ENCODE measurements at places on chromosomes 7 and 10.

DNA sequence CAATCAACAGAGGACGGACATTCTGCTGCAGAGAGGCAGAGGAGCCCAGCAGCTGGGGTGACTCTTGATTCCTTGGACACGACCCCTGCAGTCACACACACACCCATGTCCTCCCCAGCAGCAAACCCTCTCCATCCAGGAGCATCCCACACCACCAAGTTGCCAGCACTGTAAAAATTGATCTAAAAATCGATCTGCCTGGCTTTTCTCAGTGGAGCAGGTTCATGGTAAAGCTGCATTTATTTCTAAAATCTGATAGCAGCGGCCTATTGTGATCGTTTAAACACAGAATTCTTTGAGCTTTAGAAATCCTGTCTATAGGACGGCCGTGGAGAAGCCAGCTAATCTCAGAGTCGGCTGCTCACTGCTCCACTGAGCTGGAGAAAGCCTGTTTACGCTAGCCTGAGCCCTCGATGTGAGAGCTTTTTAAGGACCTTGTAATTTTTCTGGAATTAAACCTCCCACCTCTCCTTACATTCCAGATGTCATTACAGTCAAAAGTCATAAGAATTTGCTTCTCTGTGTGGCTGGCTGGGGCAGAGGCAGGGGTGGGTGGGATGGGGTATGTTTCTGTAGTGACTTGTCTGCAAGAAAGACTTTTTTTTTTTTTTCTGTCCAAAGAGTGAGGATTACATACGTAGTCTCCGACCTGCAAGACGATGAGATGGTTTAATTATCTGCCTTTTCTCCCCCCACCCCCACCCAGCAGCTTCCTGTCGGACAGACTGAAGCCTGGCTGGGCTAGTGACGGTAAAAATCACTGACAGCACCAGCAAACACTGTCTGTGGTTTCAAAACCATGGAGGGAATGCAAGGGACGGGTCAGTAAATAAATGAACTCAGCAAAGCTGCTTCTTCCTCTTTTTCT, 31.6 kb downstream of the TRIM8 start:
- DNase-seq = no peak

- DNase-seq = no peak
These were observed 28.7 kb downstream of the DGKI start for GRCh38 chr7:137818036-137818435.

DNA sequence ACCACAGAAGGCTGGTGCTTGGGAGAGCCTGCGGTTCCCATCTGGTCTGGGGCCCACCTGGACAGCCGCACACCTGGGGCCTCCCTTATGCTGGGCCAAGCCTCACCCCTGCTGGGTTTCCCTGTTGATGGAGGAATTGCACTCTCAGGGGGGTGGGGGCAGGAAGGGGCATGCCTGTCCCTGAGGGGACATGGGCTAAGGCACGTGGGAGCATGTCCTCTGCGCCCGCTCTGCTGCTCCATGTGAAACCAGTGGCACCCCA, 43.4 kb downstream of the OAT start:
- DNase-seq = no peak

- no peak for DNase-seq
These were observed 549.4 kb upstream of the C7orf33 start for GRCh38 chr7:148041156-148041555.

DNA sequence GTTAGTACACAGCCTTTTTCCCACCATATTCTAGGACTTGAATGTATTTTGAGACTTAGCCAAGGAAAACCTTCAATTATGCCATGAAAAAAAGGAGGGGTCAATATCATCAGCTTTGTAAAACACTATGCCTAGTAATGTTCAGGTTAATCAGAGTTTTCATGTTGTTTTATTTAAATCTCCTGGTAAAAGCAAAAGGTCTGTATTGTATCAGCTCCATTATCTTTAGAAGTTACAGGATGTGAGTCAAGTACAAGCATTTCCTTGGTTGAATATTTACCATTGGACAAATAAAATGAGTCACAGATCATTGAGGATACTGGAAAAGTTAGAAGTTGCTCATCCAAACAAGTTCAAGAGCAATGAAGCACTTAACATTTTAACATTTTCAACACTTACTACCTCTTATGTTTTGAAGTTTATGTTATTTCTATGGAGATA, 89.9 kb upstream of the CAPZA2 start:
- no peak for DNase-seq

- no peak for DNase-seq
These were observed 65.4 kb downstream of the CDK14 start for GRCh38 chr7:90661290-90662151.

GRCh38 chr7:148589640-148590039, 926 bp upstream of the C7orf33 start:
- DNase-seq = no peak

DNA sequence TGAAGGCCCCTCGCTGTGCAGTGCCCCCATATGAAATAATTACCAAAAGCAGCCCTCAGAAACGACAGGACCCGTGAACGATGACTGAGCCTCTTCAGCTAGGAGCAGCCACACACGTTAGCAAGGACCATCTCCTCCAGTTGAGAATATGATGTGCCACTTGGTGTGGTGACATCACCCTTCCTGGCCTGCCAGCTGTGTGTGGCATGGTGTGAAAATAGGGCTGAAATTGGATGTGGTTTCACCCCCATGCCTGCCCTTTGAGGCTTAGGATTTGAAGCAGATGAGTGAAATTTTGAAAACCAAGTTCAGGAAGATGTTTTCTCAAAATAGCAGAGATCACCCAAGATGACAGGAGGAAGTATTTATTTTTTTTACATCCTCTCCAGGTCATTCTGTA, 49.1 kb upstream of the BTBD16 start:
- DNase-seq = no peak

- no peak for DNase-seq
These were observed 180.1 kb downstream of the PON1 start for GRCh38 chr7:95144256-95144655.

GRCh38 chr10:69377191-69377590, 39.5 kb downstream of the TACR2 start:
- DNase-seq = no peak

DNA sequence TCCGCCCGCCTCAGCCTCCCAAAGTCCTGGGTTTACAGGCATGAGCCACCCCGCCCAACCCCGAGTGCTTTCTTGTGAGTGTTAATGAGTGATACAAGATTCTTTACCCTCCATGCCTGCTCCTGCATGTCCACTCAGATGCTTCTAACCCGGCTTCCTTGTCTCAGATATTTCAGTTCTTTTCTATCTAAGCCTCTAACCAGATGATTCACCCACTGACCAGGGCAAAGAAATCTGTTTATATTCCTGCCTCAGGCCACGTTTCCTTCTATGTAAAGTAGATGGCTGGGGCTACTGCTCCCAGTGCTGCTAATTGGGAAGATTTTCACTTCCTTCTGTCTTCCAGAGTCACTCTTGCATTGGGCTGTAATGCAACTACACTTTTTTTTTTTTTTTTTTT, 395.1 kb upstream of the ANKRD30A start:
- no peak for DNase-seq

DNA sequence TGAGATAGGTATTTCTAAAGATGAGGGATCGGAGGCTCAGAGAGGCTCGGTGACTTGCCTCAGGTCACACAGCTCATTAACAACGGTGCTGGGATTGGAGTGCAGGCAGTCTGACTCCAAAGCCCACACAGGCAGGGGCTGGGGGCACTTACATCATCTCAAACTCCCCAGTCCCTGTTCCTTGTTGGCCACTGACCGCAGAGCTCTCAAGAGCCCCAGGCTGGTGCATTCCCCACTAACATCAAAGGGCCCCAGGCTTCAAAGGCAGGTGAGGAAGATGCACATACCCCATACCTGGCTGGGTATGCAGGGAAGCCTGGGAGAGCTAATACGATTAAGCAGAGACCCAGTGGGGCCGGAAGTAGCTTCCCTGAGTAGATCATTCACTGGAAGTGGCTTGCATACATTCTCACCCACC, 13.7 kb upstream of the NODAL start:
- no peak for DNase-seq

DNA sequence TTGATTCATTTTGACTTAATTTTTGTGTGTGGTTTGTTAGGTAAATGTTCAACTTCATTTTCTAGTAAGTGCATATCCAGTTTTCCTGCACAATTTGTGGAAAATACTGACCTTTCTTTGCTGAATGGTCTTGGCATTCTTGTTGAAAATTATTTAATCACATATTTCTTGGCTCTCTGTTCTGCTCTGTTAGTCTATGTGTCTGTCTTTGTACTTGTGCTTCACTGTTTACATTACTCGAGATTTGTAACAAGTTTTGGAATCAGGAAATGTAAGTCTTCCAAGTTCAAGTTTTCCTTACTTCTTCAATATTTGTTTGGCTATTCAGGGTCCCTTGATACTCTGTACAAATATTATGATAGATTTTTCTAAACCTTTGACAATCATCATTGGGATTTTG, 838.2 kb upstream of the POM121L12 start:
- DNase-seq = no peak

DNA sequence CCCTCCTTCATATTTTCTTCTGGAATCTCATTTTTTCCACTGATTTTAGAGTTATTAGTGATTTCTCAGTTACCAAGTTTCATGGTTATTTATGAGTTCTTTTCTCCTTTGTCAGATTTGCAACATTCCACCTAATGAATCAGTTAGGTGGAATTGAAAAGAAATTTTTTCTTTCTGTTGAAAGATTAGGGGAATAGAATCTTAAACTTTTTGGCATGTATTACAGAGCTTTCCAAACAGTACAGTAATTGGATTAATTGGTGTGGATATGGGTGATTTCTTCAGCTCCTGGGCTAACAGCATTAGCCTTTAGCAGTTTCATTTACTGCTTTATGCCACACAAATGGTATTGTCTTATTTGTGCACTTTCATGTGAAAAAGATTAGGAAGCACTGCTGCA, 17.0 kb downstream of the STAM start:
- DNase-seq = no peak

DNA sequence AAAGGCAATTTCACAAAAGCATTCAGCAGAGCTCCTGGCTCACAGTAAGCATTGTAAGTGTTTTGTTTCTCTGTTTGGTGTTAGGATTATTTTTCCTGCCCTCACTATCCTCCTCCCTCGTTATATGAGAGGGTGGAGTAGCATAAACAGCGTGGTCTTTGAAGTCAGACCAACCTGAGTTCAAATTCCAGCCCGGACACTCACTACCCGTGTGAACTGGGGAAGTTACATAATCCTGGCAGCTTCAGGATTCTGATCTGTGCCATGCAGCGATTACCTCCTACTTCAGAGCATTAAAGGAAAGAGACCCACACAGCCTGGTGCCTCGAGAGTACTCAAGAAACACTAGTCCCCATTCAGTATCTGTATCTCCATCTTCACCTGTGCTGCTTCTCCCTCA, 386.5 kb downstream of the INHBA start:
- no peak for DNase-seq

- DNase-seq = no peak
These were observed 27.9 kb upstream of the CUL1 start for GRCh38 chr7:148670807-148671206.

- DNase-seq = no peak
These were observed 340.8 kb upstream of the KLF6 start for GRCh38 chr10:4125776-4126175.

DNA sequence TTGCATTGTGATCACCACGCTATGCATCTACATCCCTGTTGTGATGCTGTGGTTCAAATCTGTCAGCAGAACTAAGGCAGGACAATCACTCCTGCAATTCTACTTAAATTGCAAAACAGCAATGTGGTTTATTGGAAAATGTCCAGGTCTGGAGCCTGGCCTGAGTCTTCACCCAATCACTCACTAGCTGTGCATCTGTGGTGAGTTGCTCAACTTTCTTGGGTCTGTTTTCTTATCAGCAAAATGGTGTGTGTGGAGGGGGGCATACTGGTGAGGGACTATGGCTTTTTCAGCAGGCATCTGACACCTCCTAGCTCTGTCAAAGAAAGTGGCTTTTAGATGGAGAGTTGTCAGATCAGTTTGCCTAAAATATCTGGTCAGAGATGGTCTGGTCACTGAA, 108.3 kb upstream of the FEZF1 start:
- no peak for DNase-seq

DNA sequence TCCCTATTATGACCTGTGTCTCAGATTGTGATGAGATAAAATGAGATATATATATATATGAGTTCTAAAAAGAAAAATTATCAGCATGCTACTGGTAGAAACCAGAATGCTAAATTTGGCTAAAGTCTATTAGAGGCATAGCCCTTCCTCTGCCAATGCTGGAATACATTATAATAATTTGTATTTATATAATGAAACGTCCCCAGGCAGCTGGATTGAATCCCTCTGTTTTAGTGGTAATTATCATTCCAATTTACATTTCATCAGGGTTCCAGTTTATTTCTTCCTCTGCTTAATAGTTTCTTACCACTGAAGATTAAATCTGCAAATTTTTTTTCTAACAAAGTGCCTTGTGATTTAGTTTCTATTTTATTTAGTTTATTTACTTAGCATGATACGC, 71.8 kb upstream of the ABI1 start:
- DNase-seq = no peak

DNA sequence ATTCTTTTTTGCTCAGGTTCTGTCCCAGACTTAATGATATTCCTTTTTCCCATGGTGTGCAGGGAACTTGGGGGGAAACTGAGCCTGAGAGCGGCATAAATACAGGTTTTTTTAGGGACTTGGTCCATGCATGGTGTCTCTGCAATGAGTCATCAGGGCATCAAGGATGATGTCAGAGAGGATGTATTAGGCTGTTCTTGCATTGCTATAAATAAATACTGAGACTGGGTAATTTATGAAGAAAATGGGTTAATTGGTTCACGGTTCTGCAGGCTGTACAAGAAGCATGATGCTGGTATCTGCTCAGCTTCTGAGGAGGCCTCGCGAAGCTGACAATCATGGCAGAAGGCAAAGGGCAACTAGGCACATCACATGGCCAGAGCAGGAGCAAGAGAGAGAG, 185.4 kb downstream of the RAB11FIP2 start:
- DNase-seq = no peak

- no peak for DNase-seq
These were observed 396.1 kb upstream of the KLF6 start for GRCh38 chr10:4181081-4181480.

- DNase-seq = no peak
These were observed 17.0 kb upstream of the NODAL start for GRCh38 chr10:70458329-70459060.
